ENCODE measurements at places on chromosomes 1 and 21.

GRCh38 chr1:6574818-6575217 lies 5.0 kb upstream of the ZBTB48 start:
- no peak for DNase-seq

DNA sequence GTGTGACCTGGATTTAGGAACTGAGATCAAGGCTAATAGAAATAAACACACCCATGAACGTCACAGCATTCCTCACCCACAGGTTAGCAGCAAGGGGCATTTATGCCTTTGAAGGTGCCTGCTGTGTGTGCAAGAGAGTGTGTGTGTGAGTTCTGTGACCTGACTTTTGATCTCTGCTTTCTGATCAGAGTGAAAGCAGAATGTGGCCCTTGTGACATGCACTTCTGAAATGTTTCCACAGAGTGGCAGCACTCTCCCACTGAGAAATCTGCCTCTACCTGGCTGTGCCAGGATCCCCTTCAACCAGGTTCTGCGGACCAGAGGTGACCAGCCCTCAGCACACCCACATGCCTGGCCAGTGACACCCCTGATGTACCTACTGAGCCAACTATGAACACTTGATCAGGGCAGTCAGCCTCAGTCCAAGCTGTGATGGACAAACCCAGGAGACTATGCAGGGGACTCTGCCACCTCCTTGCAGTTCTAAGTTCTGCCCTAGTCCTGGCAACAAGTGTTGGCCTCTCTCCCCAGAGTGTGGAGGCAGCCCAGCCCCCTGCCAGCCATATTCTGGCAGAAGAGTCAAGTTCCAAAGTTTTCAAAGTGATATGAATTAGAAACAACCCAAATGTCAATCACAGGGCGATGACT lies 41.0 kb downstream of the RXRG start:
- no peak for DNase-seq

DNA sequence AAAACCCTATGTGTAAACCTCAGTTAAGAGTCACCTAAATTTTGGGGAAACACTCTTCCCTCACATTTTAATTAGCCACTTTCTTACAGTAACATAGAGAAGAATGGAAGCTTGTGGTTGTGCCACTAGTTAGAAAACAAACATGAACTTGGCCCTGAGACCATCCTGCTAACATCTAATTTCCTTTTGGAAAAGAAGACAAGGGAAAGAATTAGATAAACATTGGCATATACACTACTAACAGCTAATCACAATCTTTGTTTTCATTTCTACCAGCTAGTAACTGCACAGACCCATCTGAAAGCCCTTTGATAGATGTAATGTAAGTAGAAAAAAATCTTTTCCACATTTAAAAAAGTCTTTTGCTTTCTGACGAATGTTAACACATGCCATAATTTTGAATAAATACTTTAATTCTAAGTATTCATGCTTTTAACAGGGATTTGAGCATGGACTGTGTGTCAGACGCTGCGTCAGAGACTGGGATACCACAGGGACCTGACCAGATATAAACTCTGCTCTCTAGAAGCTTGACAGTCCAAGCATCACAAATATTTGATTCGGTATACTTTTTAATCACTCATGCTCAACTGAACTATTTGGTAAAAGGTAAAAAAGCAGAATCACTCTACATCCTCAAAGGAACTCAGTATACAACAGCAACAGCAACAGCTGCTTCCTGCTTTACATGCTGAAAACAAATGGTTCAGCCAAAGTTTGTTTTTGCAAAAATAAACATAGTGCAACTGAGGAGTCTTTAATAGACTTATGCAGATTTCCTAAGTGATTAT lies 30.2 kb downstream of the DPH5 start:
- no peak for DNase-seq

- no peak for DNase-seq
Observed at GRCh38 chr1:10796029-10796944, at the start of gene CASZ1. CASZ1 (minus strand) TSS chr1:10796646; CDS start chr1:10693889, 102,757 bp downstream.

DNA sequence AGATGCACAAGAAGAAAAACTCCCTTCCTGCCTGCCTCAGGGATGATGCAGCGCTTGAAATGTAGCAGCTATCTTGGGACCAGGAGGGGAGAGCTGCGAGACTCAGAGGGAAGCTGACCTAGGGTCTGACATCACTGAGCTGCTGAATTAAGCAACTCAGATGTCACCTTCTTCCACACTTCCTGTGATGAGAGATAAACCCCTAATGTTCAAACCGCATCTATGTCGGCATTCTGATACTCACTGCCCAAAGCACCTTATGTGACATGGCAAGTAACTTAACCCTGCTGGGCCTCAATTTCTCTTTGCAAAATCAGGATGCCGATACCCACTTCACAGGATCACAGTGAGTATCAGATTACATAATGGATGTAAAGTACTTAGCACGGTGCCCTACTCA lies 9.1 kb upstream of the AK2 start:
- no peak for DNase-seq

GRCh38 chr21:21396424-21396823 lies 398.2 kb downstream of the NCAM2 start:
- no peak for DNase-seq

DNA sequence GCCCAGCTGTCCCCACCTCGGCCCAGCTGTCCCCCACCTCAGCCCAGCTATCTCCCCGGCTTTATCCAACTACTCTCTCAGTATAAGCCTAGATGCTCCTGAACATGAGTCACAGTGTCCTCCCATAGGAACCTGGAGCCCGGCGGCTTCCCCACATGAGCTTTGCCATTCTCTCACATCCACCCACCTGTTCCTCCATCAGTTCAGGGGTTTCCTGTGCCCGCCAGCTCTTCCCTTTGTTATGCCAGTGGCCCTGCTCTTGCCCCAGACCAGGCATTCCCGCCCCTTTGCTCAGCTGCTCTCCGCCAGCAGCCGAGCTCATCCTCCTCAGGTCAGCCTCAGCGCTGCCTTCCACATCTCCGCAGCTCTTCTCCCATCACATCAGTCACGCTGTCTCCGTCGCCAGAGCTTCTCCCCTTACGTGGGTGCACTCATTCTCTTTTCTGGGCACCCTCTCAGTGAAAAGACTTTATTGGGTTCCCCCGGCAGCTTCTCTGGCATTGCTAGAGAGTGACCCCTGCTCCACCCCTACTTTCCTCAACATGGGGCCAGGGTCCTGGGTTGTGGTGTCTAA lies 89.5 kb upstream of the CSF3R start:
- DNase-seq, result no peak

GRCh38 chr1:86505564-86505902 lies 36.8 kb downstream of the CLCA1 start:
- no peak for DNase-seq

DNA sequence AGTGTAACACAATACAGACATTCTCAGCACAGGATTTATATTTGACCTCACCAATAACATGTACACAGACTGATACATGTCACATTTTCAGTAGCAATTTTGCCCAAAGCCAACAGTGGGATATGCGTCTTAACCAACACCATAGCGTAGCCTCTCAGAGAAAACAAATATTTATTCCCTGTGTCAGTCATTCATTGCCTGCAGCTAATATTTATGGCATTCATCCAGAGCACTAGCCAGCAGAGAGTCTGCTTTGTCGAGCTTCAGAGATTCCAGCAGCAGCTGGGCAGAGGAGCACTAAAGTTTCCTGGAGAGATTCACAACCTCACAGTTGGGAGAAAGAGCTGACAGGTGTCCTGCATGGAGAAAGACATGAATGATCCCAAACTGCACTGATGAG lies 400.7 kb upstream of the DAB1 start:
- DNase-seq, result no peak

- no peak for DNase-seq
Observed at GRCh38 chr1:112395256-112395820, 676 bp upstream of the CTTNBP2NL start.

- DNase-seq, result no peak
Observed at GRCh38 chr1:225811622-225812487, 1.9 kb downstream of the EPHX1 start.

DNA sequence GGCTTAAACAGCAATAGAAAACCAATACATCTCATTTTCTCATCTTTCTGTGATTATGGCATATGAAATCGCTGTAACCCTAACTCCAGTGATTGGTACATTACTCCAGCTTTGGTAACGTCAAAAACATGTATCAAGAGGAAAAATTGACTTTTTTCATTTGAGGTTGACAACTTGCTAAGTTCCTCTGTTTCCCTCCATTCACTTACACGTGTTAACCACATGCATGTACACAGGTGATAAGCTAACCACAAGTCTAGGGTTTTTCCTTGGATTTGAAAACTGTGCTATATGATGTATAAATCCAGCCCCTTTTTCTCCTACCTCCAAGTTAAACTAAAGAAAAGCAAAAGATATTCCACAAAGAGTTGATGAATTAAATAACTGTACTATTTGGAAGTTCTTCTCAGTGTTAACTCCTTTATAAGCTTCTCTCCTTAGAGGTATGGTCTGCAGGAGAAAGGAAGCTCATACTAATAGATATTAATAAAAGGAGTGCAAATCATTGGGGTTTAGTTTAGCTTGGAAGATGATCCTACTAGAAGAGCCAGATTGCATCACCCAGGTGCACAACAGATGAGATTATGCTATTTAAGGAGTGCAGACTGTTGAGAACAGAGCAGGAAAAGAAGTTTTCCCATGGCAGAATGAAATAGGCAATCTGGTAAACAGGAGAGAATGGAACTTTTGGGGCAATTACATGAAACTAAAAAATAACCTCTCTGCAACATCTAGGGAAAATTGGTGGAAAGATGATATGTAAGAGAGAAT lies 277.9 kb downstream of the GRIK1 start:
- DNase-seq, result no peak

DNA sequence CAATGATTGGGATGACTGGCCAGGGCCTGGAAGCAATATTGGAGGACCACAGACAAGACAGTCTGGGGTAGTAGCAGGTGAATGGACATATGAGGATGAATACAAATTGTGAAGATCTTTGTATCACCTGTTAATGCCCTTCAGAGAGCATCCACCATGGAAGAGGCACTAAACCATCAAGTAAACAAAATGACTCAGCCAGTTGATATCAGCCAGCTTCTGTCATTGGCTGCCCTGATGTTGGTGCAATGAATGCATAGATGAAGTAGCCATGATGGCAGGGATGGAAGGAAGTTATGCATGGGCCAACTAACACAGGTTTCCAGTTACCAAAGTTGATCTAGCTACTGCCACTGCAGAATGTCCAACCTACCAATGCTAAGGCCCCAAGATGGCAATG lies 16.1 kb upstream of the ERI3 start:
- no peak for DNase-seq

- DNase-seq, result no peak
Observed at GRCh38 chr21:45571641-45572040, 29.4 kb upstream of the SLC19A1 start.

DNA sequence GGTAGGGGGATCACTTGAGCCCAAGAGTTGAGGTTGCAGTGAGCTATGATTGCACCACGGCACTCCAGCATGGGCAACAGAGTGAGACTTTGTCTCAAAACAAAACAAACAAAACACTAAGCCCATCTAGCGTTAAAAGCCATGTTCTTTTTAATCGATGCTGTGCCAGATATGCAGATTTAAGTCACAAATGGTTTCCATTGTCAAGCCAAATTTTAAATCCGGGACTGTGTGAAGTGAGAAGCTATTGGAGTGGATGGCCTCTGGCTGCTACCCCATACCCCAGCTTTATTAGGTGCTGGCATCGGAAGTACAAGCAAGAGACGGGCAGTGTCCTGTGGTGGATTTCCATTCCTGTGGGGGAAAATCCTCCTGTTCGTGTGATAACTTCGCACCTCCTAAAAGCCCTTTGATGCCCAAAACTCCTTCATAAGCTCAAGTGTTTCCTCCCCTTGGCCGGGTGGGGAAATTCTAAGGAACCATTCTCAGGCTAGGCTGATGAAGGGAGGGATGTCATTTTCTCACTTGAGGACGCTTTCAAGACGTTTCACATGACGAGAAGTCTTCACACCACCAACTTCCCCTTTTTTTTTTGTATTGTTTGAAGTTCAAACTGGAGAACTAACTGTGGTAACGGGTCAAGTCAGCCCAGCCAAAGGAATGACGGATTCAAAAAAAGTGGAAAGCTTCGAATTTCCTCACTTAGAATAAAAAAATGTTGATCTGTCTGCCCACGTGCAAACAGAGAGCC lies 140.8 kb downstream of the KAZN start:
- DNase-seq, result no peak

DNA sequence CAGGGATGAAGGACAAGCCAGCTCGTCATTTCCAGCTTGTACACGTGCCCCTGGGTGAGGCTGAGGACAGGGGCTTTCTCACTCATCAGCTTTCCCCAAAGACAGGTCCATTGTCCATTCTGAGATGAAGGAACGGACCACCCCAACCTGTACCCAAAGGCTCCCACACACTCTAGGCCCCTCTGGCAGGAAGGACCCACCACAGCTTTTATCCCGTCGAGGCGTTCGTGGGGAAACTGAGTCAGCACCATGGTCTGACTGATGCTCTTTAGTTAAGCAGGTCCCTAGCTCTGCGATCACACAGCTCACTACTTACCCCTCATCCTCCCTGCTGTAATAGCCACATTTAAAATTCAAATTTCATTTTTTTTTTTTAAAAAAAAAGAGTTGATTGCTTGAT lies 117.3 kb downstream of the AJAP1 start:
- DNase-seq, result no peak

- no peak for DNase-seq
Observed at GRCh38 chr1:205775717-205776056, 405 bp upstream of the RAB29 start.

- no peak for DNase-seq
Observed at GRCh38 chr1:1407636-1408318, 684 bp upstream of the MRPL20 start.

- no peak for DNase-seq
Observed at GRCh38 chr1:226123591-226124471, 61.3 kb downstream of the H3-3A start.

DNA sequence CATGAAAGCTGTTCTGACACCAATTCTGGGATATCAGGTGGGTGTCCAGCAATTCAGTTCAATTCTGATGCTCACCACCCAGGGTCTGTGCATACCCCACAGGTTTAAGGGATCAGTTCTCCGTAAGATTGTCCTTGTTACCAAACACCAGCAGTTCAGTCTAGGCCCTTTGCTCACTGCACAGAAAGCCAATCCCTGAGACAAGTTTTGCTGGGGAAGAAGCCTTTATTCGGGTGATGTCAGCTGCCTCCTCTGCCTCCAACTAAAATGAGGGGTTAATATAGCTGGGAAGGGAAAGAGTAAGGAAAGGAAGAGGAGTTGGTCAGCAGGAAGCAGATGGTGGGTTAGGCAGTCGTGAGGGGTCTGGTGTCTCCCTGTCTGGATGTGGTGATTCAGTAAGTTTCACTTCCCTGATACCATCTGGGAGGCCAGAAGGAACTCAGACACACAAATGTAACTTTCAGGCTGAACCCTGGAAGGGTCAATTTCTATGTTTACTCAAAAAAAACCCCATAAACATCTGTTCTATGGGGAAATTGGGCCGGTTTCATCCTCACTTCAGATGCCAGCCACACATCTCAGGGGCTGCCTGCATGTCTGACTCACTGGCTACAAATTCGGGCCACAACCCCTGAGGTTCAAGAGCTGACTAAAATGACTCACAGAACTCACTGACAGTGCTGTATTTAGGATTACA lies 83.3 kb upstream of the PGBD5 start:
- DNase-seq, result no peak
